ENCODE measurements at places on chromosomes 2 and 18.

DNA sequence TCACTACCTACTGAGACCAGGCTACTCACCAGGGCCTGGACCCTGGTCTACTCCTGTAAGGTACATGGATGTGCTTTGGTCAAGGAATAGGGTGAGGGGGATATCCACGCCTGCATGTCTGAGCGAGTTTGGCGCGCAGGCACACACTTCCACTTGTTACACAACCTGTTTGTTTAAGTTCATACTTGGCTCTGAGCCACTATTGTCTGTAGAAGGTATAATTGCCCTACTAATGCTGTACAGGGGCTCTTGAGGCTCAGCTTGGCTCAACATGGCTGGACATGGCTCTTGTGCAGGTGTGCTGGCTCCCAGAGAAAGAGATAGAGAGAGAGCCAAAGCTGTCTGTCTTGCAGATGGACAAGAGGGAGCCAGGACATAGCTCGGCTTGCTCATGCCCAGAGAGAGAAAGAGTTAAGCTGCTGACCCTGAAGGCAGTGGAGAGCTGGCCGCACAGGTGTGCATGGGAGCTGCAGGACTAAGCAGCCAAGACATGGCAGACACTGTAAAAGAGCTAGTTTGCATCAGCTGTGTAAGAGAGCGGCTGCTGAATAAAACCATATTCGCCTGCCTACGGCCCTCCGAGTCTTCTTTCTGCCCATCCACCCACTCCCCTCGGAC, 35.2 kb downstream of the NPPC start:
- no peak for DNase-seq

DNA sequence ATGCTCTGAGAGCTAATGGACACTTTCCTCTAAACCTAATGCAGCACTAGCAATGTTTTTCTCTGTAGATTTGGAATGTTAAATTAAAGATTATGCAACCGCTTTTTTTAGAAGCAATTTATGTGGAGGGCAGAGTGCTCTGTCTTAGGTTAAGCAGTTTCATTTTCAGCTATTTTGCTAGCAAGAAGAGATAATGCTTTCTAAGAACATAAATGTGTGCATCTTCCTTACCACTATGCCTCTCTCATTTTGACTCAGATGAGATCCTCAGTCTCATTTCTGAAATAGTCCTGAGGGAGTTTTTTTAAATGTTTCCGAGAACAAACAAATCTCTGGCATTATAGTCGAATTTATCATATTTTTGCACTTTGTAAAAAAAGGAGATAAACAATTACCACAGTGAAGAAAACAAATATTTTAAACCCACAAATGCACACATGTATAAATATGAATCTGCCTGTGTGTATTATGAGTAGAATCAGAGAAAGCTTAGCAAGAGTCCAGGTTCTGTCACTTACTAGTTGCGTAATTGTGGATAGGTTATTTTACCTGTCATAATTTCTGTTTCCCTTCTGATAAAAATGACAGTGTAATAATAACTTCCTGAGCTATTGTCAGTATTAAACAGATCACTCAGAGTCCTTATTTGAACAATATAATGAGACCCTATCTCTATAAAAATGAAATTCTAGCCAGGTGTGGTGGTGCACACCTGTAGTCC, 207.7 kb upstream of the CRIM1 start:
- no peak for DNase-seq

DNA sequence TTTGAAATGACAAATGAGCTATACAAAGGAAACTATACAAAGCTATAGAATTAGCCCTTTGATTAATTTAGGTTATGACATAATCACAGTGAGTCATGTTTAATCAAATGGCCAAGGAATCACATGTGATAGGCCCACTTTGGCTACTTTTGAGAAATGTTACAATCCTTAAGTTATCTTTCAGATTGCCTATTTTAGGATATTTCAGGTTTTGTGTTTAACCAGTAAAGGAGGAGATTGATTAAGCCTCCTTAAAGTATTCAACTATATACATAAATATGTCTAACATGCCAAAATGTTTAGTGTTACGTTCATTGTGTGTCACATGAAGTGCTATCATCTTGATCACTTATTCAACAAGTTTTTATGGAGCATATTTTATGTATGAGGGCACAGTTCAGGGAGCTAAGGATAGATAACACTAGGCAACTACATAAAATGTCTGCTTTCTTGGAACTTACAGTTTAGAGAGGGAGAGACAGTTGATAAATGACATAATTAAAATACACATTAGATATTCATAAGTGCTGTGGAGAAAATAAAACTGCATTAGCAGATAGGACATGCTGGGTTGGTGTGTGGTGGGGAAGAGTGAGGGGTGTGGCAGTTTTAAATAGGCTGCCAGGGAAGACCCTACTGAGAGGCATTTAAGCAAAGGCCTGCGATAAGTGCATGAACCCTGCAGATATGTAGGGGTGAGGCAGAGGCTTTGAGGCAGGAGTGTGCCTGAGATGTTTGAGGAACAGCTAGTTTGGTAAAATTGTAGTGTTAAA, 77.2 kb downstream of the LTBP1 start:
- no peak for DNase-seq

DNA sequence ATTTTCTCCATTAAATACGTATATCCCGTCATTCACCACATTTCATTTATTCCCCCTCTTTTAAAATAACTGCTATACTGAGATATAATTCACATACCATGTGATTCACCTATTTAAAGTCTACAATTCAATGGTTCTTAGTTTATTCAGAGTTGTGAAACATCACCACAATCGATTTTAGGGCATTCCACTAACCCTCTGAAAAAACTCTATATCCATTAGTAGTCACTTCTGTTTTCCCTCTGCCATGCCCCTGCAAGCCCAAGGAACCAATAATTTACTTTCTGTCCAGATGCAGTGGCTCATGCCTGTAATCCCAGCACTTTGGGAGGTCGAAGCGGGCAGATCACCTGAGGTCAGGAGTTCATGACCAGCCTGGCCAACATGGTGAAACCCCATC, 95.5 kb upstream of the FZD5 start:
- DNase-seq = no peak

- DNase-seq = no peak
Observed at GRCh38 chr2:182435754-182436153, 8.9 kb upstream of the PDE1A start.
